B cell (primary cell): ENCODE measurements at places on chromosomes 6 and 20. TPM values are rescaled to one million over a fixed set of nuclear protein-coding genes. Genes with fewer than 3 reads are reported as not detected.

DNA sequence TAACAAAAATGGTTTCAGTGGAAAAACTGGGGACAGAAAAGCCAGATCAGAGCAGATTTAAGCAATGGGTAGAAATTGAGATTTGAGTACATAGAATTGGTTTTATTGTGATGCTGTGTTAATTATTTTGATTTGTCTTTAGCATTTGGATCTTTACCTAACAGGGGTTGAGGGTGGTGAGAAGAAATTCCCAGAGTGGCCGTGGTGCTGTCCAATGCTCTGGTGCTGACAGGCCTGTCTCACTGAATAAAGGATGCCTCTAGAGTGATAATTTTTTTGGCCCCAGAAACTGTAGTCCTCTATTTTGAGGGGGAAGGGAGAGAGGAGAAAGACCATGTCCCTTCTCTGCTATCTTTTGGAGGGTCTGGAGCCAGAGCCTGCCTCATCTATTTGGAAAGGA lies 79.1 kb downstream of the LYRM2 start:
- H3K27ac ChIP-seq = no peak overlapping the region
- DNase-seq = no peak
- H3K4me3 ChIP-seq = no peak overlapping the region
- no peaks in the 10 kb centered on the region for H3K4me1 ChIP-seq

Gene ZSCAN23
- 0.78 and 0.79 TPM in 2 replicates for total RNA-seq

Gene ME1
- total RNA-seq = not detected in 2 replicates

- no peak overlapping the region for H3K27ac ChIP-seq
- DNase-seq = no peak
- no peaks in the 10 kb centered on the region for H3K27me3 ChIP-seq
- no peak overlapping the region for H3K4me3 ChIP-seq
- H3K36me3 ChIP-seq = no peaks in the 10 kb centered on the region
- H3K4me1 ChIP-seq = no peaks in the 10 kb centered on the region
Observed at GRCh38 chr6:2823104-2823850, 18.4 kb downstream of the SERPINB1 start.

Gene BICRAL
- total RNA-seq = 34.1 and 34.9 TPM in 2 replicates
